Stimulated activated CD4-positive, alpha-beta T cell treated with anti-CD3 and anti-CD28 coated beads, Interleukin-2, amount 100 ng/mL, for 24 hours (primary cell): ENCODE measurements at places on chromosomes 6 and 20.

DNA sequence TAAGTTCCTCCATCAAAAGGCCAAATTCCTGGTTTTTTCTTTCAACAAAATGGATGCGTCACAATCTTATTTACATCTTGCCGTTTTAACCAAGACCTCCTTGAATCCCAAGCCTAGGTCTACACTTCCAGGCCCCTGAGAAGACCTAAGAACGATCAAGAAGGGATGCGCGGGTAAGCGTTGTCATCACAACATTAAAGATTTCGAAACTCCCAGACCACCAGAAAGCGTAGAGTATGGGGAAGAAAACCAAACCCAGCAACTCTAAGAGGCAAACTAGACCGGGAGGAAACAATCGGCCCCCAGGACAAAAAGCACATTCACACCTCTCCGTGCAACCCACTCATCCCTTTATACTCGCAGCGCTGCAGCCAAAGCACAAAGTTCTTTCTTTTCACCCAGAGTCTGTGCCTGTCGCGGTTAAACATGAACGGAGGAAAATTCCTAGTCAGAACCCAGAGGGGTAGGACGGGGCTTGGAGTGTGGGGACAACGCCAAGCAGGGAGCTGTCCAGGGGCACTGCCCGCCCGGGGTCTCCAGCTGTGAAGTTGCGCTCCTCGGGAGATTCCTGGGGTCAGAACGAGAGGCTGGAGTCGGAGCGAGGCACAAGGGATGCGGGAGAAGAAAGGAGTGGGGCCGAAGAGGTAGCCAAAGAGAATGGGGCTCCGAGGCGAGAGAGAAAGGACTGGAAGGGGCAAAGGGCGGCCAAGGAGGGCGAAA lies 725 bp downstream of the OSER1 start:
- no peak for DNase-seq

GRCh38 chr20:10715035-10715434 lies 41.2 kb upstream of the JAG1 start:
- DNase-seq: no peak

- DNase-seq: no peak
Measured at GRCh38 chr6:100342830-100343229, 121.9 kb downstream of the SIM1 start.

DNA sequence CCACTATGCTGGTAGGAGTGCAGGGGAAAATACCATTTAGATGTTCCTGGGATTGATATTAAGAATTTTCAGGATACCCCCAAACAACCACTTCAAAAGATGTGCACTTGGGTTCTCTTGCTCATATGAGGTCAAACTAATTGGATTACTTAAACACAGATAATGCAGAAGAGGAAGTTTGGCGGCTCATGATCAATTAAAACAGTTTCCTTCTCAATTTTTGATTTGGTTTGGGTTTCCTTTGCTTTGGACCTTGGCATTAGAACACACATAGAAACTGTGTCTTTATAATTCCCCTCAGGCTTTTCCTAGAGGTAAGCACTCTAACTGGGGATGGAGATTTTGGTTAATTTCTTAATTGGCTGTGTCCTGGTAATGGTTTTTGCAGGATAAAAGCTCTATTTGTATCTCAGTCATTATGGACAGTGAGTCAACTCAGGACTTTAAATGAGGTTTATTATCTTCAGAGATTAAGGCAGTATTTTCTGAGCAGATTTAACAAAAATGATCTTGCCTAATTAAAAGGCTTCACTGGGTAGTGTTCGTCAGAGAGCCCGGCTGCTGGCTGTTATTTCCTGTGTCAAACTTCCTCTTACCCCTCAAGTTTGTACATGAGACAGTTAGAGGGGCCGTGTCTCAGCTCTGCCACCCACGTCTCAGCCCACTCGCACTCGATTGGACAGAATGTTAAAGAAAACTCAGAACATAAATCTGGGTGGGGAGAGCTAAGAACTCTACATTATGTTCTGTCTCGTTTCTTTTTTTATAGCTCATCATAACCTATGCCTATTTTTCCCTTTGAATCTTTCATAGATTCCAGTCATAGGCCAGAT lies 50.3 kb upstream of the PREP start:
- DNase-seq: peak; percentile 14

GRCh38 chr6:17045581-17046322 lies 56.1 kb upstream of the STMND1 start:
- DNase-seq: no peak

GRCh38 chr6:98041056-98041455 lies 758.0 kb upstream of the MMS22L start:
- no peak for DNase-seq

DNA sequence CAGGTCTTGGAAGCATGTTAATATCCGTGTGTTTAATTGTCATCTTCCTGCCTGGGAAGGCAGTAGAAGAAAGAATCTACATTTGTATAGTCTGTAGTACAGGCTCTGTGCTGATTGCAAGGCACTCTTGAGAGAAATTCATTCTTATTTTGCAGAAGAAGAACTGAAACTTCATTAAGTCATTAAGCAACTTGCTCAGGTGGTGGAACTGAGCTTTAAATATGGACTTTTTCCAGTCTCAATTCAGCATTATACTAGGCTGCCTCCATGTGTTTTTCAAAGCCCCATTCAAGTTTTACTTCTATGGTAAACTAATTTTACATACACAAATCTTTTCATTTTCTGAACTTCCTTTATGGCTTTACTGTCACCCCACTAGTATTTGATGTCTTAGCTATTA lies 18.7 kb downstream of the ZNF451 start:
- no peak for DNase-seq

DNA sequence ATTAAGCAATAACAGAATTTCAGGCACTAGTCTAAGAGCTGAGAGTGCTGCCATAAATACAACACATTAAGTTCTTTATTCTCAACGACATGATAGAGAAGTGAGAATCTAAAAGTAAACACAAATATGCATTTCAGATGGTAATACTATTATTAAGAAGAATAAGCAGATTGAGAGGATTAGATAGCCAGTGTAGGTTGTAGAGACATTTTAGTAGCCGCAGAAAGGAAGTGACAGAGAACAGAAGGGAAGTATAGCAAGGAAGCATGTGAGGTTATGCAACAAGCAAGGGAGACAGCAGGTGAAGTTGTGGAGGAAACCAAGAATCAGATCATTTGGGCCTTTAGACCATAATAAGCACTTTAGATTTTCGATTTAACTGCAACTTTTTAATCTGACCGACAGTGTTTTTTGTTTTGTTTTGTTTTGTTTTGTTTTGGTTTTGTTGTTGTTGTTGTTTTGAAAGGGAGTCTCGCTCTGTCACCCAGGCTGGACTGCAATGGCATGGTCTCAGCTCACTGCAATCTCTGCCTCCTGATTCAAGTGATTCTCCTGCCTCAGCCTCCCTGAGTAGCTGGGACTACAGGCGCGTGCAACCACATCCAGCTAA lies 737.0 kb upstream of the ADGRB3 start:
- DNase-seq: no peak

GRCh38 chr20:62396367-62397239 lies 9.7 kb downstream of the RPS21 start:
- no peak for DNase-seq

DNA sequence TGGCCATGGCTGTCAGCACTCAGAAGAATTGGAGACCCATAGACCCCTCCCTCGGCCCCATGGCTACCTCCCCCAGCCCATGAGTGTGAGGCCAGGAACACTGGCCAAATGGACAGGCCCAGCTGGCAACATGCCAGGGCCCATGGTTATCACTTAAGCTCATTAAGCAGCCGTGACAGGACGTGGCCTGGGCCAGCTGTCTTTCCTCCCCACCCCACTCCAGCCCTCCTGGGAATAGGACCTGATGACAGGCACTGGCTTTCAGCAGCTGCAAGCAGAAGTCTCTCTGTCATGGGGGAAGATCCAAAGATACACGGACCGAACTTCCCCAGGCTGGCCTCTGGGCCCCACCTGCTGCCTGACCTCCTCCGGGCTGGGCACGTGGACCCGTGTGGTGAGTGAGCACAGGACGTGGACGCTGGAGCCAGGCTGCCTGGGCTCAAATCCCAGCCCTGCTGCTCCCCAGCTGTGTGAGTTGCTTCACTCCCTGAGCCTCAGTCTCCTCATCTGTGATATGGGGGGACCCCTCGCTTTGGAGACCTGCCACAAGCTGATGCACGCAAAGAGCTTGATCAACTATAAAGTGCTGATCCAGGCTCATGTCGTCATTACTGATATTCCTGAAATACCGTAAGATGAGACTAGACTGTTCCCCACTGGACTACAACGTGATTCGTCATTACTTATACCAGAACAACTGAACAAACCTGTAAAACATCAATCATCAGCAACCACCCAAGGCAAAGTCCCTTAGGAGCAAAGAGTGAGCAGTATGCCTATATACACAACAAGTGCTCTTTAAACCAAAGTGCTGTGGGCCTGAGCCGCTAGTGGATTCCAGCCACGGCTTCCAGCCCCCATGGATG lies 22.0 kb upstream of the VSTM2L start:
- no peak for DNase-seq

DNA sequence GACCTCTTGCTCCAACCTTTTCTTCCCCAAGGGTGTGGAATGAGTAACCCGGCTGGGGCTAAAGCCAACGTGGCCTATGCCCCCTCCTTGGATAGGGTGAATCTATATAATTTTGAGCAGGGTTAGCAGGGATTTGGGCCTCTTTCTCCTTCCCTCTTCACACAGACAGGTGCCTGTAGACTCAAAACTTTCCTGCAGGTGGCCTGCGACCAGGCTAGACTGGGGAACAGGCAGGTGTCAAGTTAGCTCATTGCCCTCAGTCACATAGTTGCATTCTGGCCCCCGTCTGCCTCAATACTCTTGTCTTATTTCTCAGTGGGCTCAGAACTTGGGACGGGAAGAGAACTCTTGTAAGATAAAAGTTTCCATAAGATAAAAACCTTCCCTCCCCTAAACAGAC lies 243.0 kb downstream of the ATXN1 start:
- DNase-seq: no peak

DNA sequence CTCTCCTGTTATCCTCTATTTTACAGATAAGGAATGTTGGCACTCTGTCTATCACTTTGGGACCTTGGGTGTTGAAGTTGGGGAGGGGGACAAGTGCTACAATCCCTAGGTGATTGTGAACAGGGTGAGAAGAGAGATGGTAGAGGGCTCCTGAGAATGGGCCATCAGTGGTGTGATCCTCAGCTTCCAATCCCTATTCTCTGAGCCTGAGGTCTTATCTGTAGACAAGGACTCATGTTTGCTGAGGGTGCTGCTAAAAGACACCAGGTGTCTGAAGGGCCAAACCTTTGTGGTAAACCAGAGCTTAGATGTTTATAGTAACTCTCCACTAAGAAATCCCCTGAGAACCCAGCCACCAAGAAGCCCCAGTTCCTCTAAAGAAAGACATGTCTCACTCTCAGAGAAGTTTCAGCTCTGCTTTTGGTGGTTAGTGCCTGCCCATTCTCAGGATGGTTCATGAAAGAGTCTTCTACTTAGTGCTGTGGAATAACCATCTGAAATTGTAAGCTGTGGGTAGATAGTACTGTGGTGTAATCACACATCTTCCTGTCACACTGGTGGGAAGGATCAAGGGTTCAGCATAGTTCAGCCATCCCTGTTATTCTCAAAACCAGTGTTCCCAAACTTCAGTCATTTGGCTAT lies 58.2 kb upstream of the IL20RA start:
- no peak for DNase-seq

DNA sequence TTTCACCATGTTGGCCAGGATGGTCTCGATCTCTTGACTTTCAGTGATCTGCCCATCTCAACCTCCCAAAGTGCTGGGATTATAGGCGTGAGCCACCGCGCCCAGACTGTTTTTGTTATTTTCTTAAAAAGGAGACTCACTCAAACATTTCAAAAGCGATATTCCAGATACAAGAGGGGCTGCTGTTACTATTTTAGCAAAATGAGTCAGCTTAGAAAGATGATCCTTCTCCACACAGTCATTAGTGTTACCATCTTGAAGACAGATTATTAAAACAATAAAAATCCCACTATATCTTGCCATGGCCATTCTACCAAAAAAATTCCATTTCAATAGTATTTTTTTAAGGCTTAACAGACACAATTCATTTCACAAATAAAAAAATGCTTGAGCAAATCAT lies 102.8 kb downstream of the PREP start:
- DNase-seq: no peak

DNA sequence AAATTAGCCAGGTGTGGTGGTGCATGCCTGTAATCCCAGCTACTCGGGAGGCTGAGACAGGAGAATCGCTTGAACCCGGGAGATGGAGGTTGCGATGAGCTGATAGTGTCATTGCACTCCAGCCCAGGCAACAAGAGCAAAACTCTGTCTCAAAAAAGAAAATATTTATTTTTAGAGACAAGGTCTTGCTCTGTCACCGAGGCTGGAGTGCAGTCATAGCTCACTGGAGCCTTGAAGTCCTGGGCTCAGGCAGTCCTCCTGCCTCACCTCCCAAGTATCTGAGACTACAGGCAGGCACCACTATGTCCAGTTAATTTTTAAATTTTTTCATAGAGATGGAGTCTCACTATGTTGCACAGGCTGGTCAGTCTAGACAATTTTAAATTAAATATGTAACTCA lies 16.2 kb upstream of the CEBPB start:
- DNase-seq: no peak

GRCh38 chr6:39772559-39773273 lies 19.5 kb upstream of the DAAM2 start:
- no peak for DNase-seq

- peak; percentile 11 for DNase-seq
Measured at GRCh38 chr6:170209354-170210025, 81.4 kb downstream of the DLL1 start.

DNA sequence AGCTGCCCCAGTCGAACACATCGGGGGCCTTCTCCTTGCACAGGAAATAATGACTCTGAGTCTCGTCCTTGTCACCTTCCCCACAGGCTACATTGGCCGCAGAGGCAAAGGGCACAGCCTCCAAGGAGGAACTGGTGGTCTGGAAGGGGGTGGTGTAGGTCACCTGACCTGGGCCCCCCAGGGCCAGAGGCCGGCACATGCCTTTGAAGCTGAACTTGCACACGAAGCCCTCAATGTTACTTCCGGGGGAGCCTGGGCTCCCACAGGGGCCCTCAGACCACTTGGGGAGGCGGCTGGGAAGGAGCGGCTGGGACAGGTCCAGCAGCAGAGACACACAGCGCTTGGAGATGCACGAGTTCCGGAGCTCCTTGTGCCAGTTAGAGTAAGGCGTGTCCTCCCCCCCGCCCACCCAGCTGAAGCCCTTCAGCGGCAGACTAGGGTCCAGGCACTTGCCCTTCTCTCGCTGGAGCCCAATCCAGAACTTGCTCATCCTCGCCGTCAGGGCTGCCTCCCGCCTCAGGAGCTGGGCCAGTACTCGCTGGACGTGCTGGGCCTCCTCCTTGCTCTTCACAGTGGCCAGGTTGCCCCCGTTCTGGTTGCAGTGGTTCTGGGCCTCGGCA lies 578 bp downstream of the CD93 start:
- DNase-seq: no peak

- DNase-seq: no peak
Measured at GRCh38 chr6:11754625-11755271, 23.9 kb downstream of the ADTRP start.
